ENCODE measurements at places on chromosomes 4 and X. TPM values are rescaled to one million over a fixed set of nuclear protein-coding genes. Genes with fewer than 3 reads are reported as not detected.

The CSAG1 gene
- not detected for polyA plus RNA-seq

The RS1 gene
- polyA plus RNA-seq, result not detected

The CENPI gene
- 1.1 TPM for polyA plus RNA-seq

The ASMT gene
- polyA plus RNA-seq, result not detected

The CLGN gene
- polyA plus RNA-seq, result not detected

The SHISA3 gene
- not detected for polyA plus RNA-seq

GRCh38 chr4:118905566-118905965 is 16.9 kb downstream of the SYNPO2 start:
- DNase-seq, result no peak
- H3K27ac ChIP-seq, result no peak overlapping the region
- H3K36me3 ChIP-seq, result no peaks in the 10 kb centered on the region
- peaks cover 7% of the 10 kb centered on the region for H3K27me3 ChIP-seq

DNA sequence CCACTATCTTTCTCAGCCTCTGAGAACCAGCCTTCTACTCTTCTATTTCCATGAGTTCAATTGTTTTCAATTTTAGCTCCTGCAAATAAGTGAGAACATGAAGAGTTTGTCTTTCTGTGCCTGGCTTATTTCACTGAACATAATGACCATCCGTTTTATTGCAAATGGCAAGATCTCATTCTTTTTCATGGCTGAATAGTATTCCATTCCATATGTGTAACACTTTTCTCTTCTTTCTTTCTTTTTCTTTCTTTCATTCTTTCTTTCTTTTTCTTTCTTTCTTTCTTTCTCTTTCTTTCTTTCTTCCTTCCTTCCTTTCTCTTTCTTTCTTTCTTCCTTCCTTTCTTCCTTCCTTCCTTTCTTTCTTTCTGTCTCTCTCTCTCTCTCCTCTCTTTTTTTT is 228.7 kb downstream of the SHOX start:
- no peak overlapping the region for H3K4me3 ChIP-seq
- H3K4me1 ChIP-seq, result no peaks in the 10 kb centered on the region
- no peak overlapping the region for H3K27ac ChIP-seq
- peaks cover 6% of the 10 kb centered on the region for H3K27me3 ChIP-seq
- H3K36me3 ChIP-seq, result no peaks in the 10 kb centered on the region
- DNase-seq, result no peak

GRCh38 chr4:95249426-95250021 is 299.2 kb downstream of the UNC5C start:
- DNase-seq, result no peak
- no peaks in the 10 kb centered on the region for H3K4me1 ChIP-seq
- H3K36me3 ChIP-seq, result no peaks in the 10 kb centered on the region
- no peak overlapping the region for H3K27ac ChIP-seq
- H3K27me3 ChIP-seq, result no peaks in the 10 kb centered on the region

GRCh38 chrX:23394421-23394820 is 59.8 kb downstream of the PTCHD1 start:
- H3K36me3 ChIP-seq, result no peaks in the 10 kb centered on the region
- no peaks in the 10 kb centered on the region for H3K27me3 ChIP-seq
- no peaks in the 10 kb centered on the region for H3K4me1 ChIP-seq
- no peak for DNase-seq

DNA sequence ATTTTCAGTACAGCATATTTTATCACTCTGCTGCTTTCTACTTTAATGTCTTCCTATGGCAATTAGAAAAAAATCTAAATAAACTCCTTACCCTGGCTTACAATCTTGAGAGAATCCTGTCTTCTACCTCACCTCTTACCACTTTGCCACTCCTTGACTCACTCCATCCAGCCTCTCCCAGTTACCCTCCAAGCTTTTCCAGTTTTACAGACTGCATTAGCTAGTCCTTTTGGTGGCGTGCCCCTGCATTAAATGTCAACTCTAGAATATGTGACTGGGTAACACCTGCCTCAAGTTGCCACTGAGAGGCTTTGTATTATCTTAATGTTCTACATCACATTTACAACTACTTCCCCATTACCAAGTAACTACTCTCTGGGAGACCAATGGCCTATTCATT is 7.5 kb upstream of the CDKL2 start:
- peaks cover 5% of the 10 kb centered on the region for H3K4me1 ChIP-seq
- H3K4me3 ChIP-seq, result no peak overlapping the region
- no peak overlapping the region for H3K27ac ChIP-seq
- no peak for DNase-seq

DNA sequence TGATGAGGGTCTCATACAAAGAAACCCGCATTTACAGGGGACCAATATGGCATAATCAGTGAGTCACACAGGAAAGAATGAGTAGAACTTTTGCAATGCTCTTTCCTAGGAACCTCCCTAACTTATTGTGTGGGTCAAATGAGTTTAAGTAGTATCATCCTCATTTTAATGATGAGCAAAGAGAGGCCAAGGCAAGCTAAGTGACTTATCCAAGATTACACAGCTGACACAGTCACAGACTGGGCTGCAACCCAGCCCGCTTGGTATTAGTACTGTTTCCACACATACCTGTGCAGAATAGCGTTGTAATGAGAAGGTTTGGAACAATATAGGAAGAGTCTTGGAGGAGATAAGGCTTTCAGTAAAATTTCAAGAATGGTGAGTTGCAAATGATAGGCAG is 91.0 kb upstream of the PPP1R2C start:
- no peak overlapping the region for H3K27ac ChIP-seq
- no peak for DNase-seq
- H3K4me3 ChIP-seq, result no peak overlapping the region
- H3K4me1 ChIP-seq, result no peaks in the 10 kb centered on the region
- no peaks in the 10 kb centered on the region for H3K27me3 ChIP-seq

DNA sequence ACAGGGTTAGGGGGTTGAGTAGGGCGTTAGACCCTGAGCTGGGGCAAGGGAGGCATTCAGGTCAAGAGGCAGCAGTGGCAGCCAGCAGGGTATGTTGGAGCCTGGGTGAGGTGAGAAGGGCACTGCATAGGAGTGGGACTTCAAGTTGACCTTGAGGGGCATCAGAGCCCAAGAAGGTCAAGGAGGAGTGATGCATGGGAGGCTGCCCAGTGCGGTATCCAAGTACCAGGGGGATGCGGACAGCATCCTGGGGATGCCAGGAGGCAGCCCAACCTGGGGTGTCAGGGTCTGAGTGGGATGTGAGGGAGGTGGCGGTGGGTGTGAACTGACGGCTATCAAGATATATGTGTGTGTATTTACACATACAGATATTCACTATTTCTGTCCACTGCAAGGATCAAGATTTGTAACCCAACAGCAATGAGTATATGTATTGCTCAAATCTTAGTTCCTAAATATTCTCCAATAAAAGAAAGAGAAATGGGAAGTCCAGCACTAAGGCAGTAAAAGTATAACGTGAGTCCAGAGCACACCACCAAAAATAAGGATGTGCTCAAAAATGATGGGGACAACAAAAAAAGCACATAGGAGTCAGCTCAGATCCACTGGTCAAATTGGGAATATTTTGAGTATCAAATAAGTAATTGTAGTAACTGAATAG is 9.8 kb upstream of the DCLK2 start:
- no peak for DNase-seq
- H3K4me1 ChIP-seq, result no peaks in the 10 kb centered on the region
- no peaks in the 10 kb centered on the region for H3K36me3 ChIP-seq
- H3K27ac ChIP-seq, result no peak overlapping the region

GRCh38 chrX:117838581-117839331 is 277.9 kb downstream of the KLHL13 start:
- DNase-seq, result no peak
- H3K36me3 ChIP-seq, result no peaks in the 10 kb centered on the region
- no peaks in the 10 kb centered on the region for H3K4me1 ChIP-seq
- H3K27ac ChIP-seq, result no peak overlapping the region
- no peak overlapping the region for H3K4me3 ChIP-seq

DNA sequence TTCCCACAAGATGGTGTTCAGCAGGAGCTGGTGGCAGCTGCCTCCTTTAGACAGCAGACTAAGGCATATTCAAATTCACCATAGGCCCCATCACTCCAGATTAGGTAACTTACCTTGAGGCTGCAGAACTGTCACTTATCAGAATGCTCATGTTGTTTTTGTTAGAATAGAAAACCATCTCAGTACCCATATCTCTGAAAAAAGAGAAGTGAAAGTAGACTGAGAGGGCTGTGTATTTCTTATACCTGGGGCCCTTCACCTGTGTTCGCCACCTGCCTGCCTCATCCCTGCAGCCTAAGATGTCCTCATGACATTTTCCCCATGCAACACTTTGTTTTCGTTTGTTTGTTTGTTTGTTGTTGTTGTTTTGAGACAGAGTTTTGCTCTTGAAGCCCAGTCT is 32.9 kb upstream of the SPRY1 start:
- H3K4me3 ChIP-seq, result no peak overlapping the region
- peaks cover 2% of the 10 kb centered on the region for H3K27me3 ChIP-seq
- no peak overlapping the region for H3K27ac ChIP-seq
- no peaks in the 10 kb centered on the region for H3K4me1 ChIP-seq

DNA sequence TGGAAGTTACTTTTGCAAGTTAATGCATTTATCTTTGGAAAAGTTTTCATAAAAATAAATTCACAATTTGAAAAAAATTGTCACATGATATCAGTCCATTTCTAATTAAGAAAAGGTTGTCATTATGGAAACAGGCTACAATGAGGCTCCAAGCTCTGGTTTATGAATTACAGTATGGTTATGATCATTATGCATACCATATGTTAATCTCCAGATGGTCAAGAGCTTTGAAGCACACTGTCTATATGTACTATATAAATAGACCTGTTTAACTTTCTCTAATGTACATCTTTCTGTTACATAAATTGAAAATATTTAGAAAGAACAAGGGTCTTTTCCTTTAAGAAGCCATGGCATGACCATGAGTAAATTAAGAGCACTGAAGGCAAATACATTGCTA is 2338.8 kb downstream of the PCDH7 start:
- H3K4me3 ChIP-seq, result no peak overlapping the region
- H3K4me1 ChIP-seq, result no peaks in the 10 kb centered on the region
- DNase-seq, result no peak
- no peaks in the 10 kb centered on the region for H3K27me3 ChIP-seq
- H3K27ac ChIP-seq, result no peak overlapping the region

DNA sequence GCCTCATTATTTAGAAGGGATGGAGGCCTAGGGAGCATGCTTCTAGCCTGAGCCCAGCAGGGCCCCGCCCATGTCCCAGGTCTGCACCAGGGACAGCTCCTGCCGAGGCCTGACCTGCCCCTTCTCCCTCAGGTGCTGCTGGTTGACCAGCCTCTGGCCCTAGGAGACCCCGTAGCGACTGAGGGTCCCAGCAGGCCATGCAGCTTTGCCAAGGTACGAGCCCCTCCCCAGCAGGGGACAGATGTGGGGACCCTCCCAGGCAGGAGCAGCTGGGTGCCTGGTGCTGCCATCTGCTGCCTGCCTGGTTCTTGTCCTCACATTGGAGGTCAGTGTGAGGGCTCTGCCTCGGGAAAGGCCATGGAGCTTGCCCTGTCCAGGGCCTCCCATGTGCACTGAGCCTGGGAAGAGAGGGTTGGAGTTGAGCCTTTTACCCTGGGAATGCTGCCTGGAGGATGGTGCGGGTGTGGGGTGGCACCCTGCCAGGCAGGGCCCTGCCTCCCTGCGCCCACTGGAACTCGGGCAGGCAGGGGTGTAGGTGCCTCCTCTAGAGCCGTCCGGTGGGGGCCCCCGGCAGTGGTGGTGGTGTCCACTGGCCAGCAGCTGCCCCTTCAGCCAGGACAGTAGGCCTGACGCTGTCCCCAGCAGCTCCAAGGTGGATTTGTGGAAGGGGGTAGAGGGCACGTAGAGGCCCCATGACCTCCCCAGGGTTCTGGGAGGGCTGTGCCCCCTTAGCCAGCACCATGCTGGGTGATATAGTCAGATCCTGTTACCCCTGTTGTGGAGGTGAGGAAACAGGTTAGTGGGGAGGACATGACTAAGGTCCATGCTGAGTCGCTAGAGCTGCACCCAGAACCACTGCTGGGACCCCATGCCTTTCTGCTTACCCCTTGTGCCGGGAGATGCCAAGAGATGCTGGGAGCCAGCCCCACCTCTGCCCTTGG is 2.2 kb upstream of the MSANTD1 start:
- DNase-seq, result no peak
- no peak overlapping the region for H3K4me3 ChIP-seq
- peaks cover 2% of the 10 kb centered on the region for H3K27me3 ChIP-seq
- peaks cover 6% of the 10 kb centered on the region for H3K36me3 ChIP-seq

DNA sequence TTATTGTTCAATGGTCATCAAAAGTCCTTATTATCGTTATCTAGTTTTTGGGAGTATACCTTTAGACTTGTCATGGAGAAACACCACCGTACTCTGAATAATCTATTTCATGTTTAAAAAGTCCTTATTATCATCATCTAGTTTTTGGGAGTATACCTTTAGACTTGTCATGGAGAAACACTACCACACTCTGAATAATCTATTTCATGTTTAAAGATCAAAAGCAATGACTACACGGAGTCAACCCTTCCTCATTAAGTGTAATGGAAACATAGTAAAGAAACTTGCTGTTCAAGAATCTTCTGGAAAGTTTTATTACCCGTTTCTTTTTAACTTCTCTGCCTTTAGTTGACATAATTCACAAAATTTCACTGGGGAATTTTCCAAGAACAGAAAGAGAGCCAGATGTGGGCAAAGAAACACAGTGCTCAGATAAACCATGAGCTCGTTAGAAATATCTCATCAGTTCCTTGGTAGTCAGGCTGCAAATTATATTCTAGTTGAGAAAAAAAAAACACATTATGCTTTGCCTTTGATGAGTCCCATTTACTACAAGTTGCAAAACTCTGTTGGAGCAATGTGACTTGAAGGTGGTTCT is 158.8 kb downstream of the AFAP1 start:
- H3K4me3 ChIP-seq, result peak overlapping the region; percentile 36
- H3K27ac ChIP-seq, result peak overlapping the region; percentile 41
- DNase-seq, result no peak
- peaks cover 3% of the 10 kb centered on the region for H3K36me3 ChIP-seq
- peaks cover 27% of the 10 kb centered on the region for H3K4me1 ChIP-seq
- no peaks in the 10 kb centered on the region for H3K27me3 ChIP-seq

DNA sequence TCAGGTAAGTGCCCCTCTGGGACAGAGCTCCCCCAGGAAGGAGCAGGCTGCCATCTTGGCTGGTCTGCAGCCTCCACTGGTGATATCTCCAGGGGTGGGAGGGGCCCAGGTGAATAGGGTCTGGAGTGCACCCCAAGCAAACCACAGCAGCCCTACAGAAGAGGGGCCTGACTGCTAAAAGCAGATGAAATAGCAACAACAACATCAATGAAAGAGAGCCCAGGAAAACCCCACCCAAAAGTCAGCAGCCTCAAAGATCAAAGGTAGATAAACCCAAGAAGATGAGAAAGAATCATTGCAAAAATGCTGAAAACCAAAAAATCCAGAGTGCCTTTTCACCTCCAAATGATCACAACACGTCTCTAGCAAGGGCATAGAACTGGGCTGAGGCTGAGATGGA is 92.5 kb upstream of the PAGE3 start:
- H3K4me1 ChIP-seq, result no peaks in the 10 kb centered on the region
- no peak overlapping the region for H3K27ac ChIP-seq
- no peak for DNase-seq
- no peaks in the 10 kb centered on the region for H3K36me3 ChIP-seq
- peaks cover 6% of the 10 kb centered on the region for H3K27me3 ChIP-seq

GRCh38 chr4:54226404-54227255 is 2.5 kb upstream of the PDGFRA start:
- no peak for DNase-seq
- H3K27me3 ChIP-seq, result peaks cover 36% of the 10 kb centered on the region
- peak overlapping the region; percentile 82 for H3K4me3 ChIP-seq

- DNase-seq, result no peak
- no peaks in the 10 kb centered on the region for H3K36me3 ChIP-seq
- no peaks in the 10 kb centered on the region for H3K4me1 ChIP-seq
Observed at GRCh38 chr4:20341134-20341738, 89.5 kb downstream of the SLIT2 start.

All from immature natural killer cell (primary cell).